ENCODE measurements at places on chromosomes 3 and 15.

DNA sequence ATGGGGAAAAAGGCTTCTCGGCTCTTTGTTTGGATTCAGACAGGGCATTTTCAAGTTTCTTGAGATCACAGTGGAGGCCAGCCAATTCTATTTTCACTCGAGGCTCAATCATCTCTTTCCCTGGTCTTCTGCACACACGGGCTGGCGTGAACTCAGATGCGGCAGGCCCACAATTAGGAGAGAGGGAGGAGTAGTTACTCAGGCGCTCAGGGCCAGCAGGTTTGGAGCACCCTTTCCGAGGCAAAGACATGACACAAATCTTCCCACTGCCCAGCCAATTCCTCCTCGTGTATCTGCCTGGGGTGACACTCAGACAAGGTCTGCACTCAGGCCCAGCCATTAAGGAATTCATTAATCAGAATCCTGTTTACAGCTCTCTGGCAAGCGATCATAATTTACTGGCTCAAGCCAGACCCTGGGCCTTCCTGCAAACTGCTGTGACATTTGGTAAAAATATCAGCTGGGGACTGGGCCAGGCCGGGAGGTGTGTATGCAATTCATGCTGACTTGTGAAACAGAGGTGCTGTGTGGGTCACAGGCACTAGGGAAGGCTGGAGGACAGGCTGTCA lies 68.1 kb upstream of the TLE3 start:
- no peak for DNase-seq

- DNase-seq, result peak; percentile 1
These were observed 762 bp upstream of the ARL6 start for GRCh38 chr3:97763586-97764406.

DNA sequence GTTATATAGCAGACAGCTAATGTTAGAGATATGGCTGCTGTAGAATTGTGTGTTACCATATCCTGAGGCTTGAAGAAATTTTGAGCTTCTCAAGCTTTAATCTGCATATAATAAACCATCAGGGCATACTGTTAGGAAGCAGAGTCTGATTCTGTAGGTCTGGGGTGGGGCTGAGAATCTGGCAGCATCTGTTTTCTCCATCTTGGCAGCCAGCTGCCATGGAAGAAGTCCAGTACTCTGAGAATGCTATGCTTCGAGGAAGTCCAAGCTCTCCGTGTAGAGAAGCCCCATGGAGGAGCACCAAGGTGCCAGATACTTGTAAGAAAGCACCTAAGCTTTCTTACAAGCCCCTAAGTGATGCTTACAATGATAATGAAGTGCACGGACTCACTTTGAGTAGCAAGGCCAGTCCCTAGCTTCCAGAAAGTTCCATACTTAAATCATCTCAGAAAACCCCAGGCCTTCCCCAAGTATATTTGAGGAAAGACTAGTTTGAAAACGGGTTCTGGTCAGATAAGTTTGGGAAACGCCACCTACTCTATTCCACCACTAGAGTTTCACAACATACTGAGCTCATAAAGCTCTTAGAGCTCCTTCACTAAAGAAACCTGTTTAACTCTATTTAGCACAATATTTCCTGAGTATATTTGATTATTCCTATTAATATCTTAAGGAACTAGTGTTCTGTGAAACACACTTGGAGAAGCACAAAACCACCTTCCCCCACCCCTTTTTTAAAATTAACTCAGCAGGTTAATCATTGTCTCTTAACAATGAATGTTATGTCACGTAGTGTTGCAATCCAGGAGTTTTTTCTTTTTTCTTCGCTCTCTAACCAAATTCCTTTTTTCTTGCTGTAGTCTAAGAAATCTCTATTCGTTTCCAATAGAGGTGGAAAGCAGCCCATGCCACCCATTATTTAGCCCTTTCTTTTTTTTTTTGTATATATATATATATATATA lies 59.9 kb upstream of the RASGRP1 start:
- DNase-seq, result no peak

DNA sequence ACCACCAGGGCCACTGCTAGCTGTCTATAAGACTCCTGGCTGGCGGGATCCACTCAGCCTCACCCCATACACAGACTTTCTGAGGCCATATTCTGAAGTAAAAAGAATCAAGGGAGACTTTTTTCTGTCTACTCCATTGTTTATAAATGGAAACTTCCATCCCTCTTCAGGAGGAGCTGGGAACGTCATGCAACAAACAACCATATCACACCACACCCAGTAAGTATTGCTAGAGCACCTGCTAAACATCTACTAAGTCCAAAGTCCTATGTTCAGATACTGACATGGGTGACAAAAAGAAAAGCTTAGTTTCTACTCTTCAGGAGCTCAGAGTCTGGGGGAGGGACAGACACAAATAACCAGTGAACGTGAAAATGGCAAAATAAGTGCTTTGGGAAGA lies 324.8 kb upstream of the ONECUT1 start:
- no peak for DNase-seq

- no peak for DNase-seq
These were observed 32.9 kb downstream of the IL16 start for GRCh38 chr15:81229586-81229985.

DNA sequence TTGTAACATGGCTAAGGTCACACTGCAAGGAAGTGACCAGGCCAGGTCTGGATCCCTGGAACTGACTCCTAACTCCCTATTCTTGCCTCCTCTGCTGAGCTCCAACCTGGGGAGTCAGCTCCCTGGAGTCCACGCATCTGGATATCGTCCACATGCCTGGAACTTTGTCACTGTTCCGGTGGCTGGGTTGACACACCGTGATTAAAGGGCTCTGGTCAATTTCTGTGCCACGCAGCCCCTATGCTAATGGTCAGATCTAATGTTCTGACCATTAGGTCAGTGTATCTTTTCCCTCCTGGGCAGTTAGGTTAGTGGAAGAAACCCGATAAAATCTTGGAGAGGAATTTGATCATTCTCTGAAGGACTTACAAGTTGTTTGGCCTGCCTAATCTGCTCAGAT lies 1.6 kb upstream of the TPM1 start:
- no peak for DNase-seq

GRCh38 chr3:33989229-33989628 lies 190.8 kb downstream of the PDCD6IP start:
- DNase-seq, result no peak

DNA sequence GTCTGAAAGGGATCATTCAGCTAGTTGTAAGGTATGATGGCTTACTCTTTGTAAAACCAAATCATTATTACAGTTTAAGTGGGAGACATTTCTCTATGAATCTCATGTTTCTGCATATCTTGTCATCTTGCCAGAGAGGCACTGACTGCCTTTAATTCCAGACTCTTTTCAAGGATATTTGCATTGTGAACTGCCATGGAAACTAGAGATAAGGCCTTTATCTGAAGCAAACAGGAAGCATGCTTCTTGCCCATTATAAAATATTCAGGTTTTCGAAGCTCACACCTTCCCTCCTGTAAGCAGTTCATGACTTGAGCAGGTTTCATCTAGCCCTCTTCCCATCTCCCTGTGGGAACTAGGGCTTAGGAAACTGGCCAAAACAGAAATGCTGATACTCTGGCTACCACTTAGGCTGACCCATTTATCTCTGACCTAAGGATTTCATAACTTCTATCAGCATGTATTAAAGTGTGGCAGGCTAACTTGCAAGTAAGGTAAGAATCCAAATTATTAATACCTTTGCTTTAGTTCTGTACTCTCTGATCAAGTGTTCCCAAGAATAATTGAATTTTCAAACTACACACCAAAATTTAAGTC lies 326.6 kb upstream of the ALCAM start:
- DNase-seq, result no peak

GRCh38 chr3:172125053-172125452 lies 85.7 kb downstream of the FNDC3B start:
- DNase-seq, result no peak

- DNase-seq, result peak; percentile 26
These were observed 596.6 kb upstream of the NR2F2 start for GRCh38 chr15:95733931-95734330.

GRCh38 chr3:1406250-1406649 lies 313.4 kb downstream of the CNTN6 start:
- DNase-seq, result no peak

- no peak for DNase-seq
These were observed 2.9 kb downstream of the SLC12A6 start for GRCh38 chr15:34334672-34335071.

- DNase-seq, result no peak
These were observed 789.5 kb upstream of the CFAP20DC start for GRCh38 chr3:59839283-59839682.

DNA sequence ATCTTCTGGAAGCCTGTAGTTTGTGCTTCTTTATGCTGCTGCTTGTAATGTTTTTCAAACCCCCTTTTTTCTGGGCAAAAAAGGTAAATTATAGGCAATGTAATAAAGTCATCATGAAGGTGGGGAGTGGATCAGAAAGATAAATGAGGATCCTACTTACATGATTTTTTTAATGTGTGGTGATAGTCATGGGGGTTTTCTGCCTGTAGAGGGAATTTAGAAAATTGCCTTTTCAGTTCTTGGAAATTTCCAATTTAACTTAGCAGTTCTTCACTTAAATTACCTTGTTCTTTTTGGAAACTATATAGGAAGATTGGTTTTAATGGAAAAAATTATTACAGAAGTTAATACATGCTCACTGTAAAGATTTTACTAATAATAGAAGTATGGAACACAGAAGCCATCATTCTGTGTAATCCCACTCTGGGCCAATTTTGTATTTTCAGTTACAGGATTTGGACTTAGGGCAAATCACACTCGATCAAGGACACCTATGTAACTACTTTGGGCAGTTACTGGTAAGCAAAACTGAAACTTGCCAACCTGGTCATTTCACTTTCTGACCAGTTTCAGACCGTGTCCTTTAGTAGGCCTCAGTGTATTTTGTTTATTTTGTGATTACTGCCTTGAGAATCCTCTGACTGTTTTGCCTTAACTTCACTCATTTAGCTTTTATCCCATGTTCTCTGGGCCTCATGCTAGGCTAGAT lies 10.5 kb upstream of the SCAANT1 start:
- no peak for DNase-seq

DNA sequence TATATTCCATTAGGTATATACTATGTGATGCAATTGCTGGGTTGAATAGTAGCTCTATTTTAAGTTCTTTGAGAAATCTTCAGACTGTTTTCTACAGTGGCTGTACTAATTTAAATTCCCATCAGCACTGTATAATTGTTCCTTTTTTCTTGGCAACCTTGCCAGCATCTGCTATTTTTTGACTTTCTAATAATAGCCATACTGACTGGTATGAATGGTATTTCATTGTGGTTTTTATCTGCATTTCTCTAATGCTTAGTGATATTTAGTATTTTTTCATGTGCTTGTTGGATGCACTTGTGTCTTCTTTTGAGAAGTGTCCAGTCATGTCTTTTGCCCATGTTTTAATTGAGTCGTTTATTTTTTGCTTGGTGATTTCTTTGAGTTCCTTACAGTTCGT lies 145.1 kb upstream of the PLSCR5 start:
- no peak for DNase-seq

GRCh38 chr3:192652727-192653126 lies 74.6 kb downstream of the FGF12 start:
- no peak for DNase-seq

GRCh38 chr3:36777424-36778218 lies 13.3 kb upstream of the DCLK3 start:
- DNase-seq, result no peak

GRCh38 chr3:171979081-171979480 lies 60.3 kb upstream of the FNDC3B start:
- DNase-seq, result peak; percentile 59

GRCh38 chr3:59540696-59541095 lies 490.9 kb upstream of the CFAP20DC start:
- DNase-seq, result no peak

- no peak for DNase-seq
These were observed 794 bp downstream of the ARPP19 start for GRCh38 chr15:52567871-52568600.

DNA sequence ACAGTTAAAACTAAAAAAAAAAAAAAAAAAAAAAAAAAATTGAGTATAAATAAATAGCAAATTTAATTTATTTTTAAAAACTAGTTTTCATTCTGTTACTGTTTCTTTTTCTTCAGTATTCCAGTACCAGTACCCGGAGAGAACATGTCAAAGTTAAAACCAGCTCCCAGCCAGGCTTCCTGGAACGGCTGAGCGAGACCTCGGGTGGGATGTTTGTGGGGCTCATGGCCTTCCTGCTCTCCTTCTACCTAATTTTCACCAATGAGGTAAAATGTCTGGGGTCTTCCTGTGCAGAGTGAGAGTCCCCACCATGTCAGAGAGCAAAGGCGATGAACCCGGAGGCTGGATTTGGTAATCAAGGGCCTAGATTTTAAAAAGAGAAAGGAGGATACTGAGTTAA lies 4.4 kb downstream of the TMEM43 start:
- DNase-seq, result no peak

- no peak for DNase-seq
These were observed 12.2 kb downstream of the TBL1XR1 start for GRCh38 chr3:177185035-177185574.

DNA sequence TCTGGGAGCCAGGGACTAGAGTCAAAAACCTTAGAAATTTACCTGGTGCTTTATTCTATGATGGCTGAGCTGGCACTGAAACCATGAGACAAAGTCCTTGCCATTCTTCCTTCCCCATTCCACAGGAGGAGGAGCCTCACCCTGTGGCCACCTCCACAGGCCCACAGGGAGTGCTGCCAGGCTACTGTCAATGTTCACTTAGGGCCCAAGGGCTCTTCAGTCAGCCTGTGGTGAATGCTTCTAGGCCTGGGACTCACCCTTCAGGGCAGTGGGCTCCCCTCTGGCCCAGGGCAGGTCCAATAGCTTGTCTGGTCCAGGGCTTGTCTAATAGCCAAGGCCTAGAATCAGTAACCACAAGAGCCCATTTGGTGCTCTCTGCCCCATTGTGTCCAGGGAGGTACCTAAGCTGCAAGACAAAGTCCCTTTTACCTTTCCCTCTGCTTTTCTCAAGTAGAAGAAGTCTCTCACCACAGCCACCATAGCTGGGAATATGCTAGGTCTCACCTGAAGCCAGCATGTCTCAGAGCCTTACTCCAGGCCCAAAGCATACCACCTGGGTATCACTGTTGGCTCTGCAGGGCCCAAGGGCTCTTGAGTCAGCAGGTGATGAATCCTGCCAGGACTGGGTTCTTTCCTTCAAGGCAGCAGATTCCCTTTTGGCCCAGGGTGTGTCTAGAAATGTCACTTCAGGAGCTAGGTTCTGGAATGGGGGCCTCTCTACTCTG lies 61.8 kb upstream of the CHRNB4 start:
- no peak for DNase-seq

GRCh38 chr15:26757141-26757540 lies 15.7 kb downstream of the GABRB3 start:
- DNase-seq, result no peak

- no peak for DNase-seq
These were observed 16.4 kb downstream of the TMEM108 start for GRCh38 chr3:133054586-133054985.

DNA sequence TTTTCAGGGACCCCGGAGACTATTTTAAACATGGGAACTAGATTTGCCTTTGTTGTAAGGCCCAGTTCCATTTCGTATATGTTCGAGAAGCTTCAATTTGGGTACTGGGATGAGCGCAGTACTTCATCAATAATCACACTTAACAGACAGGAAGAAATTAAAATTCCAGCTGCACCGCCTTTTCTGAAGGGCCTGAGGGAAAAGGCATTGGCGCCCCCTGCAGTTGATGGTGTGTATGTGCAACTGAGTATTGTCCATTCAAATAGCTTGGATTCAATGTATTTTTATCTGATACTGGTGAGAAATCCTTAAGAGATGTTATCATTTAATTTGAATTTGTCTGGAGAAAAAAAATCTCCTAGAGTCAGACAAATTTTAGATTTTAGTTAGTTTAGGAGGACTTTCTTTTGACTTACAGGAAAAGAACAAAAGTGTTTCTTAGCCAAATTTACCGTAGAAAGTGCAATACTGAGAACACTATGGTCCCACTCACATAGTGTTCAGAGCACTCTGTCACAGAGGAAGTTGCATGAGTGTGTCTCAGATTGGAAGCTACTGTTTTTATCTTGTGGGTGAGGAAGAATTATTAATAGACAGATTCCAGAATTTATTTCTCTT lies 5.4 kb upstream of the ALDH1A2 start:
- DNase-seq, result peak; percentile 65
